ENCODE measurements at places on chromosomes 13 and 19.

DNA sequence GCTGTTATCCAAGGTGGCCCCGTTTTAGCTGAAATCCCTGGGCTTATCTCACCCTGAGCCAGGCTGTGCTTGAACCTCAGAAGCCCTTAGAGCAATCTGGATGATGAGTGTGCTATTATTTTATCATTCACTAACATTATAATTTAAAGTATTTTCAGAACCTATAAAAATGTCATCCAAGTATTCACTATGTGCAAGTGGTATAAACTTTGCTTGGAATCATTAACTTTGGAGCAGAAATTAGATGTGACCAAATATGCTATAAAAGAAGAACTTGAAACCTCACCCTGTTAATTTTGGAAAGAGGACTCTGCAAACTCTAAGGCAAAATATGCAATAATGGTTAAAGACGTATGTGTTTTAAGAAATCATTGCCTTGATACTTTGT is 147.5 kb downstream of the USP12 start:
- DNase-seq, result no peak

DNA sequence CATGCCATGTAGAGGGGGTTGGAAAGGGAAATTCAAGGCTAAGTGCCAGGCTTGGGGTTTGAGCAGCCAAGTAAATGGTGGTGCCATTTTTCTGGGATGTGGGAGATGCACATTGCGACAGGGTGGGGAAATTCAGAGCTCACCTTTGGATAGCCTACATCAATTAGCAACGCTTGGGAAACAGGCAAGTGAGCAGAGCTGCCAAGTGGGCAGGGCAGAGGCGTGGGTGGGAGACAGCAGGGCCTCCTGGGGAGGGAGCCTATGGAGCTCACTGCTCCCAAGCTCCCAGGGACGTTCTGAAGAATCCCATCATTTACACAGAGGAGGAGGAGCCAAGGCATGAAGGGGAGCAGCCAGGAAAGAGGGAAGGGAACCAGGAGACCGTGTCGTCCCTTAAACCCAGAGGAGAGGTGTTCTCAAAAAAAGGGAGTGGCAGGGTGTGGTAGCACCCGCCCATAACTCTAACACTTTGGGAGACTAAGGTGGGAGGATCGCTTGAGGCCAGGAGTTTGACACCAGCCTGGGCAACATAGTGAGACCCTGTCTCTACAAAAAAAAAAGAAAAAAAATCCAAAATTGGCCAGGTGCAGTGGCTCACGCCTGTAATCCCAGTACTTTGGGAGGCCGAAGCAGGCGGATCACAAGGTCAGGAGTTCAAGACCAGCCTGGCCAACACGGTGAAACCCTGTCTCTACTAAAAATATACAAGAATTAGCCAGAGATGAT is 11.5 kb upstream of the CCNE1 start:
- no peak for DNase-seq

- no peak for DNase-seq
Measured at GRCh38 chr19:11486661-11487503, 6.0 kb upstream of the ELAVL3 start.

- DNase-seq, result no peak
Measured at GRCh38 chr13:44416301-44416700, 42.7 kb downstream of the SERP2 start.

GRCh38 chr19:405121-405965 is 3.6 kb downstream of the C2CD4C start:
- DNase-seq, result no peak

GRCh38 chr13:37129866-37130265 is 24.4 kb upstream of the CSNK1A1L start:
- no peak for DNase-seq

DNA sequence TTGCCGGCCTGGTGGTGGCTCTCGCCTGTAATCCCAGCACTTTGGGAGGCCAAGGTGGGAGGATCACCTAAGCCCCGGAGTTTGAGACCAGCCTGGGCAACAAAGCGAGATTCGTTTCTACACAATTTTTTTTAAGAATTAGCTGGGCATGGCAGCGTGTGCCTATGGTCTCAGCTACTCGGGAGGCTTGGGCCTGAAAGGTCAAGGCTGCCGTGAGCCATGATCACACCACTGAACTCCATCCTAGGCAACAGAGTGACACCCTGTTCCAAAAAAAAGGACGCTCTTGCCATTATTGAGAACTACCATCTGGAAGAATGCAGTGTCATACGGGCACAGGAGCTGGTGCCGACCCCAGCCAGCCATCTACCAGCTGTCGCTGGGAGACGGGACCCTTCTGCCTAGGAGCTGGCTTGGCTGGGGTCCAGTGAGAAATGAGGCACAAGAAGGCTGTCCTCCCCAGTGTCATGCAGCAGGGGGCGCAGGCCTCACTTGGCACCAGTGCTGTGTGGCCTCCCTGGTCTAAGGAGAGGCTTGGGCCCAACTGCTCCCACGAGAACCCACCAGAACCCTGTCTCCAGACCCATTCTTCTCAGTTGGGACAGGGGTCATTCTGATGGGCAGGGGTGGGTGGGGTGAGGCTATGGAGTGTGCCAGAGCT is 12.2 kb upstream of the RELB start:
- peak; percentile 85 for DNase-seq

GRCh38 chr13:45200701-45201232 is at the start of gene KCTD4:
TSS of gene KCTD4 (minus strand) at chr13:45201045. CDS start at chr13:45194567, 6,478 bp downstream.
- no peak for DNase-seq

Measured in GM10248 (cell line).